Progenitor cell of endocrine pancreas (in vitro differentiated cells): ENCODE measurements at places on chromosomes 4 and X. TPM values are rescaled to one million over a fixed set of nuclear protein-coding genes. Genes with fewer than 3 reads are reported as not detected.

The MAGEB2 gene
- total RNA-seq, result not detected in 2 replicates

GRCh38 chr4:142567620-142568451 lies 278.3 kb downstream of the INPP4B start:
- DNase-seq, result no peak
- no peak overlapping the region for H3K4me3 ChIP-seq
- H3K27me3 ChIP-seq, result no peaks in the 10 kb centered on the region

DNA sequence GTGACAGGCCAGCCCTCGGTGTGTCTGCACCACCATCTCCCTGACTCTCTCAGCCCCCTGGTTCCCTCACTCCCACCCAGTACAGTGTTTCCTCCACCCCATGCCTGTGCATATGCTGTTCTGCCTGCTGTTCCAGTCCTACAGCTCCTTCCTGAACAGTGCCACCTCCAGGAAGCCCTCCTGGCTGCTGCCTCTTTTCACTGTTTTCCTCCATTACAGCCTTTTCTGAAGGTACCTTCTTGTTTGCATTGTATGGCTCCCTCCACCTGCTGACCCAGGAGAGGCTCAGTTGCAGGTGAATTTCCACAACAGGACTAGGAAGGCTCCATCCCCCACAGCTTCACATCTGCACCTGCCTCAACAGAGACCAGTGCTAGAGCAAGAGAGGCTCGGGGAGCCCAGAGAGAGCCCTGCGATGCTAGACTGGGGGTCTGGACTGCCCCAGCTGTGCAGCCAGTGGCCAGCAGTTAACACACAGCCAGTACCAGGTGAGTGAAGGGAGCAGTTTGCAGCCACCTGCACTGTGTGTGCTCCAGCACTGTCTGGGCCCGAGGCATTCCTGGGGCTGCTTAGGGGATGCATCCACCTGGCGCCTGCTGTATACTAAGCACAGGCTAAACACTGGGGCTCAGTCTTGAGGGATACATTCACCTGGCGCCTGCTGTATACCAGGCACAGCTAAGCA lies 92.0 kb downstream of the ADRA2C start:
- peaks cover 53% of the 10 kb centered on the region for H3K27me3 ChIP-seq
- H3K4me1 ChIP-seq, result peaks cover 1% of the 10 kb centered on the region
- H3K4me3 ChIP-seq, result no peak overlapping the region
- no peak for DNase-seq

- H3K27me3 ChIP-seq, result no peaks in the 10 kb centered on the region
- H3K27ac ChIP-seq, result peak overlapping the region; percentile 7
- no peak for DNase-seq
- no peak overlapping the region for H3K4me3 ChIP-seq
- peaks cover 8% of the 10 kb centered on the region for H3K36me3 ChIP-seq
Observed at GRCh38 chr4:55868581-55869090, 15.2 kb downstream of the EXOC1 start.

The HPGD gene
- 2.0 and 3.4 TPM in 2 replicates for total RNA-seq

The RAB41 gene
- total RNA-seq, result not detected in 2 replicates

- no peak overlapping the region for H3K4me3 ChIP-seq
- DNase-seq, result no peak
- H3K4me1 ChIP-seq, result no peaks in the 10 kb centered on the region
- no peak overlapping the region for H3K27ac ChIP-seq
- H3K36me3 ChIP-seq, result no peaks in the 10 kb centered on the region
Observed at GRCh38 chrX:120797188-120797851, 78.3 kb downstream of the CT47B1 start.

The H2AZ1 gene
- total RNA-seq, result 322 and 328 TPM in 2 replicates

The XG gene
- 1.2 and 2.4 TPM in 2 replicates for total RNA-seq

DNA sequence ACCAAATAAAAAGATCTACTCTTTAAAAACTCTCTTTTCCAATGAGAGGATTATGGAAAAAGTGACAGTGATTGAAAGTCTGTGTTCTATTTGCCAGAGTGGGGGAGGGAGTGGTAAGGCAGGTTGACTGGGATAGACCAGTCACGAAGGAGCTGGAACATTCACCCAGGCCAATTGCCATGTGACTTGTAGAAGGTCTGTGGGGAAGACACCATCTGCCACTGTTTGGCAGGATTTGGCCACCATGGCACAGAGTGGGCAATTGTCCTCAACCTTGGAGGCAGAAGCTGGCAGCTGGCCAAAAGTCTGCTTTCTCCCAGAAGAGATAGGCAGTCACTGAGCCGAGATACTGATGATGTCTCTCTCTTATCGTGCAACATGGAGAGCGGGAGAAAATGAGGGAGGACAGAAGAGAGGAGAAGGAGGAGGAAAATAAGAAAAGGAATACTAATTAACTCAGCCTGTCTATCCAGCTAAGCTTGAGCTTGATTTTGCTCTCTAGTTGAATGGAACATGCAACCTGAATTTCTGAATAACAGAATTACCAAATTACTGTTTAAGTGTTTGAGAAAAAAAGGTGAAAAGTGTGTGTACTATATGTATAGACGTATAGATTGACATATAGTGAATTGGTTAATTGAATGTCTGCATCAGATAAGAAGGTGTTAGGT lies 267.1 kb downstream of the ARHGAP24 start:
- no peaks in the 10 kb centered on the region for H3K27me3 ChIP-seq
- no peaks in the 10 kb centered on the region for H3K36me3 ChIP-seq
- H3K4me1 ChIP-seq, result no peaks in the 10 kb centered on the region
- no peak overlapping the region for H3K27ac ChIP-seq

GRCh38 chr4:146842876-146843275 lies 102.8 kb downstream of the TTC29 start:
- no peak for DNase-seq
- no peak overlapping the region for H3K4me3 ChIP-seq
- H3K27ac ChIP-seq, result no peak overlapping the region

The CYP2U1 gene
- 5.2 and 6.1 TPM in 2 replicates for total RNA-seq

DNA sequence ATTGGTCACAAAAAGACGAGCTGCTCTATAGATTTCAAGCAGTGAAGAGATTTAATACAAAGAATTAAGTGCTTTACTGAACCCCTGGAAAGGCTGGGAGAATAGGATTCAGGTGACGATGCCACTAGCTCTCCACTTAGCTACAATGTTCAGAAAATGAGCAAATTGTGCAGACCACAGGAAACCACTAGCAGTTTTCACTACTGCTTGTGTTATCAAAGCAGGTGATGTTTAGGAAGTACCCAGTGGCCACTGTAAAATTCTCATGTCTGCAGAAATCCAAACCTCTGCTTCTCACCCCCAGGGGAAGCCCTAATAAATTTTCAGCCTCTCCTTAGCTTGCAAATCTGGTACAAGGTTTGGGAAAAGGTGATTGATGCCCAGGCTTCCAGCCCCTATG lies 165.1 kb downstream of the IL1RAPL1 start:
- no peak for DNase-seq
- H3K36me3 ChIP-seq, result no peaks in the 10 kb centered on the region
- peaks cover 2% of the 10 kb centered on the region for H3K4me1 ChIP-seq
- no peak overlapping the region for H3K27ac ChIP-seq
- no peak overlapping the region for H3K4me3 ChIP-seq

The RAB40A gene
- total RNA-seq, result 0.89 and 0.98 TPM in 2 replicates

- no peaks in the 10 kb centered on the region for H3K4me1 ChIP-seq
- no peak for DNase-seq
- no peaks in the 10 kb centered on the region for H3K27me3 ChIP-seq
- no peak overlapping the region for H3K4me3 ChIP-seq
- no peaks in the 10 kb centered on the region for H3K36me3 ChIP-seq
Observed at GRCh38 chr4:58064653-58065052, 954.5 kb upstream of the IGFBP7 start.

DNA sequence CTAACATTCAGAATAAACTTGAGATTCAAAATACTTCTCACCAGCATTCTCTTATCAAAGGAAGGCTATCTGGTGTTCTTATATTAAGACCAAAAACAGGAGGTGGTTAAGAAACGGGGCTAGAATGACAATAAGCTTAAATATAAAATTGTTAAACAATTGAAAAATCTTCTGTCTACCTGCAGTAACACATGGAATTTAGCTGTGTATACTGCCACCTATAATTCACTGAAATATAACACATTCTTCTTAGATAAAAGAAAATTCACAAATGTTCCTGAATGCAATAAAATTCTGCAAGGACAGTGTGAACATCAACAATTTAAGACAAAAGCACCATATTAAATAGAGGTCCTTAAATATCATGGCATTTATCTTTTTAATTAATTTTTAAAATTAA lies 11.5 kb upstream of the PCDH10 start:
- DNase-seq, result no peak
- no peak overlapping the region for H3K4me3 ChIP-seq
- H3K36me3 ChIP-seq, result no peaks in the 10 kb centered on the region
- no peaks in the 10 kb centered on the region for H3K4me1 ChIP-seq
- H3K27me3 ChIP-seq, result no peaks in the 10 kb centered on the region

DNA sequence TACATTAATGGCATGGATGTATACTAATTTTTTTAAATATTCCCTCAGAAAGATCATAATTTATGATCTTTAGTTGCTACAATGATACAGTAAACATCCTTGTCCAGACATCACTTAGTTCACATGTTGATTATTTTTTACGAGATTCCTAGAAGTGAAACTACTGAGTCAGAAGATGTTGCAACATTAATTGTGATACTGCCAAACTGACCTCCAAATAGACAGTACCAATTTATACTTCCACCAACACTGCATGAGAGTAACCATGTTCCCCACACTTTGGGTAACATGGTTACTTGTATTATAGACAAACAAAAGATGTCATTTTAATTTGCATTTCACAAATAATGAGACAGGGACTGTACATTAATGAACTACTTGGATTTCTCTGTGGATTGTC lies 19.6 kb downstream of the RCHY1 start:
- no peak for DNase-seq
- no peaks in the 10 kb centered on the region for H3K27me3 ChIP-seq
- no peak overlapping the region for H3K27ac ChIP-seq
- no peaks in the 10 kb centered on the region for H3K4me1 ChIP-seq
- H3K4me3 ChIP-seq, result no peak overlapping the region
- H3K36me3 ChIP-seq, result peaks cover 26% of the 10 kb centered on the region

GRCh38 chrX:7485061-7485460 lies 337.1 kb upstream of the PUDP start:
- H3K27ac ChIP-seq, result no peak overlapping the region
- H3K27me3 ChIP-seq, result no peaks in the 10 kb centered on the region
- H3K36me3 ChIP-seq, result peaks cover 2% of the 10 kb centered on the region
- DNase-seq, result no peak

DNA sequence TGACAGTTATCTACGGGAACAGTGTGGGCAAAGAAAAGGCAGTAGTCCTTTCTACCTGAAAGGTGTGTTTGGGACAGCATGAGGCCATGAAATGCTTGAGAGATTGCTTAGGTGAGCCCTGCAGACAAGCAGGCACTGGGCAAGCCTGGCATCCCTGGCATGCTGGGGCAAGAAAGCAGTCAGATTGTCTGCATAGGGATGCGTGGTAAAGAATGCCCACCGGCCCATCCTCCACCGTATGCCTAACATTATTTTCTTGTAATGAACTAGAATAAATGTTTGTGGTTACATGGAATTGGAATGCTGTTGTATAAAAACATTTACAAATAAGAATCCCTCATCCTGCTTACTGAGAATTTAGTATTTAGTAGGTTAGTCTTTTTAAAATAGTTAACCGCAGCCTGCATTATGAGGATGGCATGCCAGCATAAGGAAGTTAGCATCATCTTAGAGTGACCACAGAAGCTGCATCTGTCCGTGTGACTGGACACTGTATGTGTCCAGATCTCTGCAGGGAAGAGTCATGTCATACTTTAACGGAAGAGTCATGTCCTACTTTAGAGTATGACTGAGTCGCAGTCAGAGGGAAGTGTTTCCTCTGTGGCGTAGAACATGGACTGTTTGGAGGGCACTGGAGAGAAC lies 18.9 kb downstream of the ZBTB49 start:
- no peak overlapping the region for H3K4me3 ChIP-seq
- H3K36me3 ChIP-seq, result peaks cover 3% of the 10 kb centered on the region
- no peak overlapping the region for H3K27ac ChIP-seq
- no peaks in the 10 kb centered on the region for H3K27me3 ChIP-seq

DNA sequence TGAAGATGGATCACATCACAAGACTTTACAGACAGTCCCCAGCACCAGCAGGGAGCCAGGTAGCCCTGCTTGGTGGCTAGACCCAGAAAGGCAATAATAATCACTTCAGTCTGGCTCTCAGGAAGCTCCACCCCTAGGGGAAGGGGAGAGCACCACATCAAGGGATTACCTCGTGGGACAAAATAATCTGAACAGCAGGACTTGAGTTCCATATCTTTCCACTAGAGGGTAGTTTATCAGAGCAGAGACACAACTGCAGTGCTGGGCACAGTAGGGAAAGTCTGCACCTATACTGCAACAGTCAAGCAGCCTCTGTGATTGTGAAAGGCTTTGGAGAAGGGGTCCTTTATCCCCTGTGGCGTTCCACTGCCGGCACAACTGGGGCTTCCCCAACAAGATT lies 547.0 kb upstream of the POU3F4 start:
- H3K4me1 ChIP-seq, result peaks cover 4% of the 10 kb centered on the region
- H3K27ac ChIP-seq, result no peak overlapping the region
- no peaks in the 10 kb centered on the region for H3K36me3 ChIP-seq
- H3K4me3 ChIP-seq, result no peak overlapping the region
- DNase-seq, result no peak

- no peak overlapping the region for H3K4me3 ChIP-seq
- H3K27me3 ChIP-seq, result no peaks in the 10 kb centered on the region
- H3K4me1 ChIP-seq, result peaks cover 6% of the 10 kb centered on the region
- H3K36me3 ChIP-seq, result peaks cover 29% of the 10 kb centered on the region
- peak overlapping the region; percentile 56 for H3K27ac ChIP-seq
Observed at GRCh38 chr4:3355266-3355748, 62.5 kb downstream of the RGS12 start.

The GPRASP1 gene
- total RNA-seq, result 4.1 and 5.7 TPM in 2 replicates

The ELK1 gene
- 24.7 and 25.5 TPM in 2 replicates for total RNA-seq

The VSIG4 gene
- not detected in 2 replicates for total RNA-seq

DNA sequence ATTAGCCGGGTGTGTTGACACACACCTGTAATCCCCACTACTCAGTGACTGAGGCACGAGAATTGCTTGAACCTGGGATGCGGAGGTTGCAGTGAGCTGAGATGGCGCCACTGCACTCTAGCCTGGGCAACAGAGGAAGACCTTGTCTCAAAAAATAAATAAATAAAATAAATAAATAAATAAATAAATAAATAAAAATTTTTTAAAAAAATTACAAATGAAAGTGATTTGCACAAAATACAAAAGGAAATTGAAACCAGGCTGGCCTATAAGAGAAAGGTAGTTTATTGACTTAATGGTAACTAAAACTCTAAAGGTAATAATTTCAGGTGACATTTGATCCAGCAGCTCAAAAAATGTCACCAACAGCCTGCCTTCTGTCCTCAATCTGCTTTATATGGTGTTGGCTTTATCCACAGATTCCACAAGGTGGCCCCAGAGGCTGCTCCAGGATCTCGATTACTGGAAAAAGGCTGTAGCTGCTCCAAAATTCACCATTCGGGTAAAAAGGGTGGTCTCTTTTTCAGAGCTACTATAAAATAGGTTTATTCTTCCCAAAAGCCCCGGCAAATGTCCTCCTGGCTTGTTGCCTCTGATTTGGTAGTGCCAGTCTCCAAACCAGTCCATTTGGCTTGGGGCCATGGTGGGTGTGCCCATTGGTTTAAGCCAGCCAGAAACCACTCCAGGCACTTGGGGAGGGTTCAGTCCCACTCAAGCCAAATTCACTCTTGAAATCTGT lies 61.4 kb upstream of the TRIM2 start:
- peaks cover 3% of the 10 kb centered on the region for H3K27me3 ChIP-seq
- H3K36me3 ChIP-seq, result no peaks in the 10 kb centered on the region
- H3K4me1 ChIP-seq, result peaks cover 9% of the 10 kb centered on the region
- no peak overlapping the region for H3K4me3 ChIP-seq
- peak; percentile 27 for DNase-seq

The TRAPPC11 gene
- 54.3 and 56.1 TPM in 2 replicates for total RNA-seq

The DDX60 gene
- 0.71 and 0.74 TPM in 2 replicates for total RNA-seq
